ENCODE measurements at places on chromosomes 5 and 9.
A peak's percentile ranks its signal among the peaks of the same experiment; 100 is the strongest.

DNA sequence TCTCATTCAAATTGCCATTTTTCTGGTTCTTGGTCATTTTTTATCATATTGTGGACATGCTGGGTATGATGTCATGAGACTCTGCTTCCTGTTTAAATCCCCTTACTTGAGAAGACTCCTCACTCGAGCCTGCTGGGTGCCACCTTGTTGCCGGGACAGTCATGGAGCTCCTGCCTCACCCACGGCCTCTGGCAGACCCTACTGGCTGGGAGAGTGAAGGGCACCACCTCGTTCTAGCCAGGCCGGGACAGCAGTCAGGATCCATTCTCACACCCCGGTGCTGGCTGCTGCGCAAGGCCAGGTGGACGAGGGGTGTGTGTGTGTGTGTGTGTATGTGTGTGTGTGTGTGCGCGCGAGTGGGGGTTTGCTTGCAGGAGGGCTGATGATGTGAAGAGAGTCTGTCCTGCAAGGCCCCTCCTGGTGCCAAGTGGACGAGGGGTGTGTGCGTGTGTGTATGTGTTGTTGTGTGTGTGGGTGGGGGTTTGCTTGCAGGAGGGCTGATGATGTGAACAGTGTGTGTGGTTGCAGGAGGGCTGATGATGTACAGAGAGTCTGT, 4.4 kb downstream of the CEP72 start:
- DNase-seq: peak; percentile 23

- DNase-seq: no peak
Measured at GRCh38 chr9:11471321-11471720, 858.5 kb upstream of the PTPRD start.

- DNase-seq: no peak
Measured at GRCh38 chr5:155024015-155024414, 10.5 kb downstream of the KIF4B start.

GRCh38 chr5:135269199-135269598, 129.8 kb downstream of the MACROH2A1 start:
- no peak for DNase-seq

DNA sequence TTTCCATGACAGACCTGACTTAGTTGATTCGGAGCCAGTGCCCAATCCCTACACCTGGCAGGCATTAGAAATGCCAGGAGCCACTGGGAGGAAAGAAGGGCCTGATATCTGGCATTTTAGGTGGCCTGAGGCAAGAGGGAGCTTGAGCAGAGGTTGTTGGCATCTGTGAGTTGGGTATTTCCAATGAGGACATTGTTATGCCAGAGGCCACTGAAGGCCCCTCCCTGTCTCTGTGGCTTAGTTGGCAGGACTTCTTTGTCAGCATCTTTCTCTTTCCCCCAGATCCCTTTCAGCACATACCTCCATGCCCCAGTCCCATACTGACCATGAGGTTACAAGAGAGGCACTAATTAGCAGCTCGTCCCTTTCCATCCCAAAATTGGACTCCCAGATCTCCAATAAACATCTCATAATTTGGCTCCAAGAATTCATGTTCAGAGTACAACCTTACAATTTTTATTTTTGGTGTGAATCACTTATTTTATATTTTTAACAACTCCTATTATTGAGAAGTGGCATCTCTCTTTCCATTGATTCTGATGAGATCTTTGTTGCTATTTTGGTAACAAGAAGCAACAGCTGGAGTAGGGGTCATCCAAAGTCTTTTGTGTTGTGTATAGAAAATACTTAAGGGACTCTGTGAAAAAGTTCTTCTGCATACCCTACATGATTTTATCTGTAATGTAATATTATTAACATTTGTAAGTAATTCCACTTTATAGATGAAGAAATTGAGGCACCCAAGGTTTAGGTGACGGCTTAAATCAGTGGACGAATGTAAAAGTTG, 68.6 kb upstream of the MAP3K1 start:
- DNase-seq: no peak

DNA sequence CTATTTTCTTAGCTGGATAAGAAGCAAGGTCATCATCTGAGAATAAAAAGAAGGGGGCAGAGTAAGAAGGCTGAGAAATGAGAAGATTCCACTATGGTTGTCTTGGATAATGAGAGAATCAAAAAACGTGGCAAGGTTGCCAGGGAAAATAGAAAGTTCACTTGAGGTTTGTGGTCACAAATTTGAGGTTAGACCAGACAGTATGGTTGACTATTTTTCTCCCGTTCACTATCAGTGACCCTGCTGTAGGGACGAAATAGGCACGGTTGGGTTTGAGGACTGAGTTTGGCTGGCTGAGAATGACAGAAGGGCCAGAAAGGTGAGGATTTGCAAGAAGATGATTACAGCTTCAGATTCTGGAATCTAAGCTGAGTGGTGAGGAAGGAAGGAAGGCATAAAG, 266.0 kb upstream of the ZNF462 start:
- DNase-seq: no peak

GRCh38 chr5:141150224-141150992, 551 bp downstream of the PCDHB6 start:
- DNase-seq: no peak

DNA sequence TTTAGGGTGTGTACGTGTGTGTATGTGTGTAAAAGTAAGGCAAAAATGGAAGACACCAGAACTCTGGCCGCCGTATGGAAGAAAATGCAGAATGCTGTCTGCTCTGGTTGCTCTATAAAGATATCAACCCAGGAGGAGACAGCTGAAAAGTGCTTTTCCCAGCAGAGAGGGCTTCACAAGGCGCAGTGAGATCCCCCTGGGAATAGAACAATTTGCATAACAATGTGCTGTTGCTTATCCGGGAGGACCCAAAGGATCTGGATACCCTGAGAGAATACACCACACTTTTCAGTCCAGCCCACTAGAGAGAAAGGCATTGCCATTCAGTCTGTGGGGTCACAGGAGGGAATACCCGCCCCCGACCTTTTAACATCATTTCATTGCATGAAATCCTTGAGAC, 230.6 kb downstream of the EBF1 start:
- no peak for DNase-seq

- no peak for DNase-seq
Measured at GRCh38 chr5:58412081-58412480, 47.8 kb downstream of the PLK2 start.

- DNase-seq: no peak
Measured at GRCh38 chr9:114238472-114238871, 83.1 kb downstream of the COL27A1 start.

DNA sequence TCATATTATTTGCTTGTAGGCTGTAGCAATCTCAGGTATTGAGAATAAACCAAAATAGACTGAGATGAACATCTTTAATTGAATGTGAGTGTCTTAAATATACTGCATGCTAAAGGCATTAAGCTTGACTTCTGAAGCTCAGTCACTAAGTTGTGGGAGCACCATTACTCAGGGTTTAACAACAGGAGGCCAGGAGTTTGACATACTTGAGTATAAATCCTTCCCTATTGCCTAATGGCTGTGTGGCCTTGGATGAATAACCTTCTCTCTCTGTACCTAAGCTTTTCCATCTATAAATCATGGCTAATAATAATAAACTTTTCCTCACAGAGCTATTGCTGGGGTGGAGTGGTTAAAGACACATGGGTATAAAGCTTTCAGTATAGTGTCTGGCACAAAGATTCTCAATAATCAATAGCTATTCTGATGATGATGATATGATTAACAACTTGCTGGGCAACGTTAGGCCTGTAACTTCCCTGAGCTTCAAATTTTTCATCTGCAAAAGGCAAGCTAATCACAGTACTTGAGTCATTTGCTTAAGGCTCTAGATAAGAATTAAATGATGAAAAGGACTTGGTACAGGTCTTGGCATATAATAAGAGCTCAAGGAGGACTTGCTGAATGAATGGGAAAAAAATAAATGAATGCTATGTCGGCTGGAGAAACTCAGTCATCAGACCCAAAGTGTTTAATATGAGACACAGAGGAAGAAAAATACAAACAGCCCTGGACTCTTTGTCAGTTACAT, 174.0 kb upstream of the IL12B start:
- DNase-seq: no peak

DNA sequence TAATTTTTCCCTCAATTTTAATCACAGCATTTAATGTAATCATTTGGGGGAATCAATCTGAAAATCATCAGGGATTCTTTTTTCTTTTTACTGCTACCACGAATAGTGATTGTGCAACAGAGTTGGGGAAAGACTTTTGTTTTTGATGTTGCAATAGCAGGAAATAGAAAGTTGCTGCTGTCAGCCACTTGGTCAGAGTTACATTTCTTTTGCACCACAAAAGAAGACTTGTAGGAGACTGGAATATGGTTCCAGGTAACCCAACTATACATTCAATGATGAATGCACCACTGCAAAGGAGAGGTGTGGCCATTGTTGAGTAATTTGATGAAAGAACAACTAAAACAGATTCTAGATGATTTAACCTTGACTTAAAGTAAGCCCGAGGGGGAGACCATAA, 46.3 kb upstream of the PALM2AKAP2 start:
- DNase-seq: no peak

GRCh38 chr5:43210570-43210969, 18.5 kb downstream of the NIM1K start:
- no peak for DNase-seq

- peak; percentile 54 for DNase-seq
Measured at GRCh38 chr5:139138809-139139208, 59.4 kb downstream of the SIL1 start.

DNA sequence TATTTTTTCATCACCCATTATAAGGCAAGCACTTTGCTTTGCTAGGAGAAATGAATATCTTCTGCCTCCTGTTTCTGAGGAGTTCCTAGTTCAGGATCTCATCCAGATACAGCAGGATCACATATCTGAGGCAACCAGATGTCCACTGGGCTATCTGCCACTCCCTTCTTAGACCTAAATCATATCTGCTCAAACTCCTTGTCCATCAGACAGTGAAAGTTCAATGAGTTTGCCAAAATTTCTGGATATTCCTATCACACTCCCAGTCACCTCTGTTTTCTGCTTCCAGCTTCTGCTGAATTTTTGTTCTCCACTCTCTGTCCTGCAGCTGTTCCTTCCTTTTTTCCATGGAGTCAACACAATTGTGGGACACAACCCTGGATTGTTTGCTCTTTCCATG, 54.2 kb upstream of the BASP1 start:
- DNase-seq: no peak

DNA sequence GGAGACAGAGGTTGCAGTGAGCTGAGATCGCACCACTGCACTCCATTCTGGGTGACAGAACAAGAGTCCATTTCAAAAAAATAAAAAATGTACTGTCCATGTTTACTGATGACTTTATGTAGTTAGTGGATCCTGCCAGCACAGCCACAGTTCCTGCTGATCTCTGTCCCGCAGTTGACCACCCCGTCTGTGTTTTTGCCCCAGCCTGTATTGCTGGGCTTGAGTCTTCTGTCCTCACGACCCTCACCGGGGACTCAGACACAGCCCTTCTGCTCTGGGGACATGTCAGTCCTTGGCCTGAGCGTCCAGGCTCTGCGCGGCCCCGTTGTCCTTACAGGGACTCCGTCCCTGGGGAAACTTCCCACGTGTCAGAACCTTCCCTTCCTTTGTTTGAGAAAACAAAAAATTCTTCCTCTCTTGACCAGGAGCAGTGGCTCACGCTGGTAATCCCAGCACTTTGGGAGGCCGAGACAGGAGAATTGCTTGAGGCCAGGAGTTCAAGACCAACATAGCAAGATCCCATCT, 14.5 kb downstream of the SURF6 start:
- no peak for DNase-seq

GRCh38 chr9:95721061-95721531, 154.4 kb upstream of the ERCC6L2 start:
- no peak for DNase-seq

GRCh38 chr9:115137526-115137925, 19.6 kb upstream of the TNC start:
- DNase-seq: no peak

- DNase-seq: no peak
Measured at GRCh38 chr5:32426440-32427151, 17.9 kb downstream of the ZFR start.

- no peak for DNase-seq
Measured at GRCh38 chr5:150848271-150848670, 1.9 kb downstream of the IRGM start.

- DNase-seq: no peak
Measured at GRCh38 chr9:115000217-115000639, 69.8 kb upstream of the TNFSF8 start.

GRCh38 chr9:136673088-136673974, 10.6 kb downstream of the EGFL7 start:
- no peak for DNase-seq

GRCh38 chr9:8531826-8532415, 732.3 kb upstream of the DMAC1 start:
- DNase-seq: no peak

DNA sequence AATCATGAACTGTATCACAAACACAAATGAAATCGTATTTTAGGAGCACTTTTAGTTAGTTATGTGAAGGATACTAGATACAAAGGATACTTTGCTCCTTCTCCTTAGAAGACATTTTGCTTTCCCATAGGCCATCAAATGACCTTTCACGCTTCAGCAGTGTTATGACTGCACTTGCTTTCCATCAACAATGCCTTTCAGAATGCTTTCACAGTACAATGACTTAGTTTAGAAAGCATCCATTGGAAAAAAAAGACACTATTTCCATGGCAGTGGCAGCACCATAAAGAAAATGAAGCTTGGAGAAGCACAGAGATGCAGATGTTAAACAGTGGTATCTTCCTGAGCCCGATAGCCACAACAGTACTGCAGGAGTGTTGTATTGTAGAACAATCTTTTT, 203.9 kb downstream of the PCSK1 start:
- no peak for DNase-seq

DNA sequence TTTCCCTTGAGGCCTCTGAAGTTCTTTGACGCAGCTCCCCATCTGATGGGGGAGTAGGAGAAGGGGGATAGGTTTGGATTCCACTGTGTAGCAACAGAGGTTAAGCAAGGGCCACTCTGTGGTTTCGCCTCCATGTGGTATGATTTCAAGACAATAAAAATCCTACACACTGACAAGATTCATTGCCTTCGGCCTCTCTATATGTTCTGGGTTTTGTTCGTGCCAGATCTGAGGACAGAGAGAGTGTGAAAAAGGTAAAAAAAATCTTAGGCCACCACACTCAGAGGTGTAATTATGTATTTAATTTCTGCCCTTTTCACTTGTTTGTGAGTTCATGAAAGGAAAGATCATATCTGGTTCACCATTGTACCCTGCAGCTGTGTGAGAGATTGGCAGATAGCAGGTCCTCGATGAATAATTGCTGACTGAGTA, 715.2 kb upstream of the ZNF608 start:
- DNase-seq: no peak

GRCh38 chr9:1837453-1838084, 177.6 kb upstream of the SMARCA2 start:
- DNase-seq: peak; percentile 18

GRCh38 chr9:34783951-34784487, 74.1 kb upstream of the CCL21 start:
- DNase-seq: peak; percentile 40

Measured in head of caudate nucleus (tissue), 42 donors.